ENCODE measurements at places on chromosomes 6 and 20.

GRCh38 chr6:36104836-36105235 lies 25.5 kb upstream of the MAPK13 start:
- no peak for ATAC-seq

GRCh38 chr6:43170417-43170930 lies 595 bp upstream of the SRF start:
- ATAC-seq = peak; percentile 69

- no peak for ATAC-seq
Observed at GRCh38 chr20:57421253-57422220, 30.3 kb downstream of the RBM38 start.

DNA sequence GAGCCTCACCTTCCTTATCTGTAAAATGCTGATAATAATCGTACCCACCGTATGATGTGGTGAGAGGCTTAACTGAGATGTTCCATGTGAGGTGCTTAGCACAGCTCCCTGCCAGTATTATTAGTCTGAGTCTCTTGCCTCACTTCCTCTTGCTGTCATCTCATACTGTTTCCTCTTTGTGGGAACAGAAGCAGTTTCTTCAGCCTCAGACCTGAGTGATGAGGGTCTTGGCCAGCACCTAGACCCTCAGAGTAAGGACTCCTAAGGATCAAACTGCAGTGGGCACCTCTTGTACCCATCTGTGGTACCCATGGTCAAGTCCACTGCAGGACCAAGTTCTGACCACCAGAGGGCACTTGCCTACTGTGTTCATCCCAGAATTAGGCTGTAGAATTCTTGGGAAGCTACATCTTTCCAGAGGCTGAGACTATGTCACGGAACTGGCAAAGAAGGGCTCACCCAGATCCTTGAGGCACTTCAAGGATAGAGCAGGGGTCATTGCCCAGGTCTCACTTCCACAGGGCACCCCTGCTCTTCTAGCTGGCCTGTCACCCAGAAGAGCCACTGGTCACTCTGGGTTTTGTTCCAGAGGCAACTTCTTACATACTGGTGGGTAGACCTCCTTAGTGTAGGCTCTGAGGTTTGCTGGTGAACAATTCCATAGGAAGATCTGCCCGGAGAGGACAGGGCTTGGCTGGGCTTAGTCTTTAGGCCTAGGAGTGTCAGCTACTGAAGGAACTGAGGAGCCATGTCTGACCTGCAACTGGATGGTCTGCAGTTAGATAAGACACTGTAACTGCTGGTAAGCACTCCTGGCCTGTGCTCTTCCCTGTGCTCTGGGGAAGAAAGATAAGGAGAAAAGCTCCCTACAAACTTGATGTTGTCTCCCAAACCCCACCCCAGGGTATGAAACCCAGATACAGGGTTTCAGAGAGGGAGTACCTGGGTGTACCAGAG lies 20.6 kb upstream of the SGK2 start:
- no peak for ATAC-seq

DNA sequence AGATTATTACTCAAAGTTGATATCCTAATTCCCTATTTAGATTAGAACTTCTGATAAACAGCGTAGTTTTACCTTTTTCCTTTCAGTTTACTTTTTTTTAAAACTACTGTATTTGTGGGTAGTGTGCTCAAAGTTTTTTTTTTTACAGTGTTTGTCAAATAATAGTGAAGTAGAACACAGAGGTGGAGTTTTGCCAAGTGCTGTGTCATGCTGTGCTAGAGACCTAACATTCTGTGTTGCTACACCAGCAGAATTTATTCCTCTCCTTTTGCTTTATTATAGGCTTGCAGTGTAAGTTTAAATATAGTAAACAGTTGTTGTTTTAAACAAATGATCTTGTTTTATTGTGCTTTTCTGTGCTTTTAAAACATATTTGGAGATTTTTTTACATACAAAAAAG lies 125.4 kb downstream of the HIVEP1 start:
- ATAC-seq = peak; percentile 50

GRCh38 chr20:62571669-62572344 lies 70.5 kb upstream of the SLCO4A1 start:
- no peak for ATAC-seq

- ATAC-seq = no peak
Observed at GRCh38 chr20:4920655-4921054, 80.7 kb downstream of the SLC23A2 start.

DNA sequence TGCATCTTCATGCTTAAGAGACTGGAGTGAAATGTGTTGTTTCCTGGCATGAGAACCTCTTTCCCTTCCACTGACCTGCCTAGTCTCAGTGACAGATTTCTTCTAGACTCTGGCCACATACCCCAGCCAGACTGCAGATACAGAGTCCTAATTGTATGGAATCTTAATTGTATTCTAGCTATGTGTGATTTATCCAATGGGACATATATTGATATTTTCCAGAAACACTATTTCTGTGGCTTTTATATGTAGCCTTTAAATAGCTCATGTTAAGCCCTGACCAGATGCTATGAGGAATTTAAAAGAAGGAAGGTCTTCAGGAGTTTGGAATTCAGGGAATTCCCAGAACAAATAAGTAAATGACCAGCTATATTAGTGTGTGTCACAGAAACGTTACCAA lies 99.0 kb downstream of the FIG4 start:
- no peak for ATAC-seq

DNA sequence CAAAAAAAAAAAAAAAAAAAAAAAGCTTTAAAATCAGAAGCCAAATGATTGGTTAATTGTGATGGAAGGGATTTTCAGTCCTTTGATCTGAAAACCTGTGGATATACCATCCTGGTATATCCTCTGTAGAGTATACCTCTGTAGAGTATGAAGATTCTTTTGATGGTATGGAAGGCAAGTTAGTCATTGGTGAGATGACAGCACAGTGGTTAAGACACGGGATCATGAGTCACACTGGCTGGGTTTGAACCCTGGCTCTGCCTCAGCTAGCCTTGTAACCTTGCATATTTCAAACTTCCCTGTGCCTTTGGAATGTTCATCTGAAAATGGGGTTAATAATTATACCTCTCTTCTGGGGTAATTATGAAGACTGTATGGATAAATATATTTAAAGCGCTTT lies 179.3 kb downstream of the CARMIL1 start:
- ATAC-seq = no peak

- no peak for ATAC-seq
Observed at GRCh38 chr20:41453010-41453950, 86.7 kb upstream of the EMILIN3 start.

DNA sequence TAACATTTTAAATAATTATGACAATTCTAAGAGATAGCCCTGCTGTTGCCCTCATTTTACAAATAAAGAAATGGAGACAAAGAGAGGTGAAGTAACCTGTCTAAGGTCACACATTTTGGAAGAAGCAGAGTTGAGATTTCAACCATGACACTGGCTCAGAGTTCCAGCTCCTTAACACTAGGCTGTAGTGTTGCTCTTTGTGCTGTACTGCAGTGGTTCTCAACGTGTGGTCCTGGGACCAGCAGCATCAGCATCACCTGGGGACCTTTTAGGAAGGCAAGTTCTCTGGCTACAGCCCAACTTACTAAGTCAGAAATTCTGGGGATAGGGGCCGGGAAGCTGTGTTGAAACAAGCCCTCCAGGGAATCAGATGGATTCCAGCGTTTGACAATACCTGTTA lies 62.4 kb upstream of the FERMT1 start:
- ATAC-seq = no peak

DNA sequence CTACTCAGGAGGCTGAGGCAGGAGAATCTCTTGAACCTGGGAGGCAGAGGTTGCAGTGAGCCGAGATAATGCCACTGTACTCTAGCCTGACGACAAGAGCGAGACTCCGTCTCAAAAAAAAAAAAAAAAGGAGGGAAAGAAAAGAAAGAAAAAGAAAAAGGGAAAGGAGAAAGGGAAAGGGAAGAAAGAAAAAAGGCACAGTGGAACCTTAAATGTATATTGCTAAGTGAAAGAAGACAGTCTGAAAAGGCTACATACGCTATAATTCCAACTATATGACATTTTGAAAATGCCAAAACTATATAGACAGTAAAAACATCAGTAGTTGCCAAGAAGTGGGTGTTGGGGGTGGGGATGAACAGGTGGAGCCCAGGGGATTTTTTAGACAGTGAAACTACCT lies 16.2 kb downstream of the PPIL4 start:
- ATAC-seq = no peak

Measured in gastroesophageal sphincter (tissue), 4 donors.